NCI-H2029 treated with DMSO at 0.1 percent for 48 hours (cell line): ENCODE measurements at places on chromosomes 2 and 18.

DNA sequence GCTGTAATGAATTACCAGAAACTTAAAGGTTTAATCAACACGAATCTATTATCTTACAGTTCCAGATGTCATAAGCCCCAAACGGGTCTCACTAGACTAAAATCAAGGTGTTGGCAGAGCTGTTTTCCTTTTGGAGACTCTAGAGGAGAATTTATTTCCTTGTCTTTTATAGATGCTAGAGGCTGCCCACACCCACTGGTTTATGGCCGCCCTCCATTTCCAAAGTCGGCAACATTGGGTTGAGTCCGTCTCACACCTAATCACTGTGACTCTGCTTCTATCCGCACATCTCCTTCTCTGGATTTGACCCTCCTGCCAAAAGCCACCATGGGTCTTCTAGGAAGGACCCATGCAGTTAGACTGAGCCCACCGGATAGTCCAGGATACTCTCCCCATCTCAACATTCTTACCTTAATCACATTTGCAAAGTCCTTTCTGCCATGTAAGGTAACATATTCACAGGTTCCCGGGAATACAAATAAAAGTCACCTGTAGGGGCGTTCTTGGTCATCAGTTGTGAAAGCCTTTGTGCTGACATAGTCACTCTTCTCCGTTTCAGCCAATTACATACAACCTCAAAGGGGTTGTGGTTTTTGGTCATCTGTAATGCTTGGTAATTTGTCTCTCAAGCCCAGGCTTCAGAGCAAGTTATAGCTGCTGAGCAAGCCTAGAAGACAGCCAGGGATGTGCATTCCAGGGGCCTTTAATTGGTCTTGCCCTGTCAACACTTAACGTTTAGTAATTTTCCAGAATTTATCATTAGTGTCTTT, 179.4 kb downstream of the ANTXR1 start:
- DNase-seq: no peak

DNA sequence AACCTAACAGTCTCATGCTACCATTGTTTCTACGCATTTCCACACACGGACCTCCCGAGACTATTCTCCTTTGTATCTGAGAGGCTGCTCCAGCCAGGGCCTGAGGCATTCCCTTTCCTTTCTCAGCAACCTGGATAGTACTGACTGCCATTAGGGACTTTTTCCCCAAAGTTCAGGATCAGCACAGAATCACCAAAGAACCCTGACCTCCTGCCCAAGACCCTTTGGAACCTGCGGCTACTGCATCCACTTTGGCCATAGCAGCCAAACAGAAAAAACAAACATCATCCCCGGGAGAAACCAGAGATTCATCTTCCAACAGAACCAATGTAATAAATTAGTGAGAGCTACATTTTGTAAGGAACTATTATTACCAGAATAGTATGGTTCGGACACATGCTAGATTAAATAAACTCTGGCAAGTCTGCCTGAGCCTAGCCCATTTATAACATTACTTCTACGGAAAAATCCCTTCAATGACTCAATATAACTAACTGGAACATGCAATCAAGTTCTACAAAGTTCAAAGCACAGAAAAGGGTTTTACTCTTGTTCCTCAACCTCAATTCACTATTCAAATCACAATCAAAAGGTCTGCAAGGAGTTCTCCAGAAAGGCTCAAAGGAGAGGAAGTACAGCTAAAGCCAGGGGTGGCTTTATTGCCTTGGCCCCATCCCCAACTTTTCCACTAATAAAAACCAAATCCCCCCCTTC, 51.8 kb downstream of the LPIN2 start:
- no peak for DNase-seq

GRCh38 chr18:35646449-35646848, 64.9 kb downstream of the GALNT1 start:
- DNase-seq: no peak

- no peak for DNase-seq
Measured at GRCh38 chr2:106107509-106108131, 86.5 kb downstream of the UXS1 start.

DNA sequence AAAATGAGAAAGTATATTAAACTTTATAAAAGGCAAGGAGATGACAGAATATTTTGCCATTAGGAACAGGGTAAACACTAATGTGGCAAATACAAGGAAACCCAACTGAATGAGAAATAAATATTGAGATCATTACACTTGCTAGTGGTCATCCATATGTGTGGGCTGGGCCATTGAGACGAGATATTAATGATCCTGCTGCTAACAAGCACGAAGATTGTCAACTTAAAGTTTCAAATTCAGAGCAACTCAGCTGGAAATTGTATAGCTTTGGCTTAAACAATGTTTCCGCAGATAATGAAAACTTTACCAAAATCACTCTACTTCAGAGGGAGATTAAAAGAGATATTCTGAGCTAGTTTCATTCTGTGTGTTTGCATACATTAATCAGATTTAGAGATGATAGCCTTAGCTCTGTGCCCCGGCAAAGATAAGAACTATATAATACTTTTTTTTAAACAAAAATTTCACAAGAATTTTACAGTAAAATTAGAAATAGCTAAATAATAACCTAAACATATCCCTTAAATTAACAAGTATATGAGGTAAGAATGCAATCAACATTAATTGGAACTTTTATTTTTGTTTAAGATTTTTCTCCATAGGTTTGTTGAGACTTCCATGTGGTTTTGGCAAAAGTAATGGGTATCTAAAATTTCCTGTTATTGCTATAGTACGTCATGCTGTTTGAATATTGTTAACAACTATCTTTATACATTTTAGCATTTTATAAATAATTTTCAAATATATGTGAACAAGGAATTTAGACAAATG, 40.0 kb downstream of the FN1 start:
- no peak for DNase-seq
